Fibroblast of skin of abdomen (primary cell): ENCODE measurements at places on chromosomes 7 and 10.

DNA sequence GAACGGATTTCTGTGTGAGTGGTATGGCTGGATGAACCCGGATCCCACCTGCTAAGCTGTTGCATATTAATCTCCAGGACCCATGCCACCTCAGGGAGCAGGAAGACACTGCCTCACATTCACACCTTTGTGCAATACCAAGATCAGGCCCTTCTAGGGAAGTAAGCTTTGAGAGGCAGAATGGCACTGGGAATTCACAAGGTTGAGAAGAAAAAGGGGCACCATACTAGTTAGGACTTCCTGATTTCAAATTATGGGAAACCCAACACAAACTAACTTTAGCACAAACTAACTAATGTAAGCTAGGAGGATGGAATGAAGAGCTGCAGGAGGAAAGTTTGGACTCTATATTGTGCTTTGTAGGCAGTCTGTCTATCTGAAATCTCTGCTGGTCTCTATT, 71.3 kb downstream of the TBXAS1 start:
- DNase-seq, result no peak

DNA sequence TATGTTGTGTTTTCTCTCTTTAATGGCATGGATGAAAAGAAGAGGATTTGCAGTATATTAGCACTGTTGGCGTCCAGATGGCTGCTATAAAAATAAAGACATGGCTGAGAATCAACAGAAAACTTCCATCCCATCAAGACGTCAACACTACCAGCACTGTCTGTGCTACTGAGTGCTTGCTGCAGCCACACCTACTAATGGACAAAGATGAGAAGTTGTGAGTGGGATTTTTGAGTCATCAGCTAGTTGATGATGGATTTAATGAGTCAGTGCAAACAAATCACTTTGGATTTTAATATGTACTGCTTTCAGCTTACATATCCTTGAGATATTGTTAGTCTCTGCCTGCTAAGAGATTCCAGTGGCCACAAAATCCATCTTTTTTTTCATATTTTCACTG, 631.0 kb upstream of the ANKRD30A start:
- peak; percentile 96 for DNase-seq

DNA sequence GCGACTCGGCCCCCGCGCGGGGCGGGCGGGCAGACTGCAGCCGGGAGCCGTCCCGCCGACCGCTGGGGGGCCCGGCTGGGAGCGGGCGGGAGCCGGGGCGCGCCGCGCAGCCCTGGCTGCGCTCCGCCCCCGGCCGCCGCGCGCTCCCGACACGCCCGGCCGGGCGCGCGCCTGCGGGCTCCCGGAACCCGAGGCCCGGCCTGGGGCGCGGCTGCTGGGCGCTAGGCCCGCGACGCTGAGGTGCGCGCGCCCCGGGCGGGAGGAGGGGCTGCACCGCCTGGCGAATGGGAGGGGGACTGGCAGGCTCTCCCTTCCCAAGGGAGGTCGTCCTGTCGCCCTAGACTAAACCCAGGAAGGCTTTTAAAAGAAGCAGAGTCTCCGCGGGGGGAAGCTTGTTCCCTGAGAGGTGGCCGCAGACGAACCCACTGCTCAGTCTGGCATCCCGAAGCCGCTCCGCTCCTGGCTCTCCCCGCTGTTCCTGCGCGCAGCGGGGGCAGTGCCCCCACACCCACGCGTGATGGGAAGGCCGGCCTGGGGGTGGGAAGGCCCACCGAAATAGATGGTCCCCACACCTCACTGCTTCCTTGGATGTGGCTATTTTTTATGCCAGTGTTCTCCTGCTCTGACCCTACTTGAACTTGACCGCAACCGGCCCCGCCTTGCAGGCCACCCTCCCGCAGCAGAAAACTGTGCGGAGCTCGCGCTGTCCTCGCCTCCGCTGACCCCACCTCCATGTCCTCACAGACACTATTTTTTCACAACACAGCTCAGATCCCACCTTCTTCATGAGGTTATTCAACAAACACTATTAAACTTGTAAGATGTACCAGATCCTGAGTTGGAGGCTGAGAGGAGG, at the start of gene VOPP1:
Gene VOPP1, minus strand, starts transcription at position 125 of the 856 bp plus-strand sequence. CDS start 178 bp downstream, outside the sequence.
- peak; percentile 82 for DNase-seq

DNA sequence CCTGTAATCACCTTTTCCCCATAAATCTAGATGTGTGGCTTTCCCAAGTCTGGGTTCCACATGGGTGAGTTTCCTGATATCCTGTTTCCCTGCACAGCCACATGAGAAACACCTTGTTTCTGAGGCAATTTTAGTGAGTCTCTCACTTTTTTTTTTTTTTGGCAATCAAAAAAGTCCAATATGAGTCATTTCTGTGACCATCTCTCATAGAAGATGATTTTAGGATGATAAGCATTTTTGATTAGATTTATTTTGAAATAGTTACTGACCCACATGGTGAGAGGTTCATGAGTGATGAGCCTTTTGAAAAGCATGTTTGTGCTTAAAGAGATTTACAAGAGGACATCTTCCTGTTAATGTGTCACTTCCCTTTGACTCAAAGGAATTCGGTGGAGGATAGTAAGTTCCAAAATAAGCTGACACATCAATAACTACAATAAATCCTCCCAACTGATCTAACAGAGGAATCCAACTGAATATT, 464.0 kb downstream of the INHBA start:
- peak; percentile 77 for DNase-seq

GRCh38 chr10:117740691-117741222, 198.2 kb downstream of the EMX2 start:
- no peak for DNase-seq

DNA sequence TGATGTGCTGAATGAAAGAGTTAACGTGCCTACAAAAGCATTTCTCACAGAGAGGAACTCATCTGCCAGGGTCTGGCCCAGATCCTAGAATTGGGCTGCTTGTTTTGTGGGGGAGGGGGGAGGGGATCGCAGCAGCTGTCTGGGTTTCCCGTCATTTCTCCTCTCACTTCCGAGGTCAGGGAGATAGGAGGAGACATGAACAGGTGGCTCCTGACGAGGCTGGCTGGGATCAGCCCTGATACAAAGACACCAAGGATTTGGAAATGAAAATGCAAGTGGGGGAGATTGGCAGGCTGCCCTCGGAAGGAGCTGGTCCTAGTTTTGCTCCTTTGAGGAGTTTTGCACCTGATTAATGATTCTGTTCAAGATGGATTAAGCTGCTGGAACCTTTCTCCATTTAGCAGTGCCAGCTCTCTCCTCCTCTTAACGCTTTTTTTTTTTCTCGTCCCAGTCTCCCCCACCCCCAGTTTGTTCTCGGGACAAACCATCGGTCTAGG, 86.8 kb upstream of the KMT2C start:
- peak; percentile 29 for DNase-seq

DNA sequence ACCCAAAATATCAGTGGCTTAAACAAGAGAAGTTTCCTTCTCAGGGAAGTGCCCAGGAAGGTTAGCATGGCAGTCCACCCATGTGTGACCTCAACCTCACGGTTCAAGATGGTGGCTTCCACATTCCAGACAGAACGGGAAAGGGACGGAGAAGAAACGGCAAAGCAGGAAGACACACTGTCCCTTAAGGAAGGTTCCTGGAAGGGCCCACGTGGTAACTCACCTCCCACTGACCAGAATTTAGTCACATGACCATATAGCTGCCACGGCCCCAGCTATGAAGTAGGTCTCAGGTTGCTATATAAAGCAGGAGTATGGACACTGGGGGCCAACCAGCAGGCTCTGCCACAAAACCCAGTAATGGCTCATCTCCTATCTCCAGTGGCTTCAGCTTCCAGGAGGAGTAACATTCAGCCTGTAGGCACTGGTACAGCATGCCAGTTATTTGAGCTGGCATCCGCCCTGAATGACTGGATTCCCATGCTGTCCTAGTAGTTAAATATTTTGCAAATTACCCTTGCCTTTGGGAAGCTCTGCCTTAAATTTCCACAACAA, 278.5 kb upstream of the KLF14 start:
- no peak for DNase-seq

DNA sequence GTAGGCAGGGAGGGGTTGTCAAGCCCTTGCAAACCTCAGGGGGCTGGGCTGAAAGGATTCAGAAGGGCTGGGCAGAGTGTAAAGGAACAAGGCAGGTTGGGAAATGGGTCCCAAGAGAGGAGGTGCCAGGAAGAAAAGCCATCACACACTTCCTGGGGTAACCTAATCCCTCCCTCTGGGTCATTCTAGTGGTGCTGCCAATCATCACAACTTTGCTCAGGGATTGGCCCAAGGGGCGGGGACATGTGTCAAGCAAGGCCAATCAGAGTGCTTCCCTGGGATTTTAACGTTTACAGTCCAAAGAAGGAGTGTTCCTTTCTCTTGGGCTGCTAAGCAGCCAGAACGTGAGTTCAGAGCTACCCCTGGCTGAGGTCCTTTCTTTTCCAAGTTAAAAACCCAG, 57.1 kb upstream of the NPTX2 start:
- no peak for DNase-seq

DNA sequence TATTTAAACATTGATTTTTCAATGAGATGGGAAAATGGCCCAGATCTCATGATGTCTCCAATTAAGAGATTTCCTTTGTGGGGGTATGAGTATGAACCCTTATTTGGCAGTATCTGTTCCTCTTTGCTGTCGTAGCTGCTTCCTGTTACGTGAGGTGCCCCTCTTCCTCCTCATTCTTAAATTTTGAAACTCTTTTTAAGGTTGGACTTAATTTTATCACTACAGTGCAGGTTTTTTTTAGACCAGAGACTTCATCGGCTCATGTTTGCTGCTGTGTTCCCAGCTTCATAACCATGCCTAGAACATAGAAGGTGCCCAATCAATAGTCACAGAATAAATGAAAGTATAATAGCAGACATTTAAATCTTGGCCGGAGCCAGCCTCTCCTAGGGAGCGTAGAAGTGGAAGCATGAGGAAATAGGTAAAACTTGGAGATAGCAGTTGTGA, 2.4 kb downstream of the MIOS start:
- DNase-seq, result no peak

GRCh38 chr7:2893411-2893861, 49.3 kb upstream of the GNA12 start:
- no peak for DNase-seq

- DNase-seq, result no peak
Measured at GRCh38 chr7:36300696-36301350, 88.8 kb upstream of the ANLN start.

DNA sequence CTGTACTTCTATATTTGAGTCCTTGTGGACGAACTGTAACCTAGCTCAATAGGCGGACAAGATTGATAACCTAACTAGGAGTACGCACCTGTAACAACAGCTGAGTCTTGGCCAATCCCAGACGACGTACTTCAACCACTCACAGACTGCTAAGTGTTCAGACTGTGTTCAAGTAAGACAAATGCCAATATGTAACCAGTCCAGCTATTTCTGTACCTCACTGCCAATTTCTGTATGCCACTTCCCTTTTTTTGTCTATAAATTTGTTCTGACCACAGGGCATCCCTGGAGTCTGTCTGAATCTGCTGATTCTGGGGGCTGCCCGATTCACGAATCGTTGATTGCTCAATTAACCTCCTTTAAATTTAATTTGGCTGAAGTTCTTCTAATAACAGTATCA, 32.2 kb downstream of the HACD1 start:
- no peak for DNase-seq

- no peak for DNase-seq
Measured at GRCh38 chr10:63199716-63200115, 66.6 kb downstream of the NRBF2 start.

GRCh38 chr7:19397911-19398310, 252.7 kb upstream of the FERD3L start:
- no peak for DNase-seq

- DNase-seq, result peak; percentile 89
Measured at GRCh38 chr7:25805027-25805687, 346.8 kb upstream of the NFE2L3 start.

GRCh38 chr7:37421861-37422500, 26.7 kb downstream of the ELMO1 start:
- no peak for DNase-seq

- peak; percentile 90 for DNase-seq
Measured at GRCh38 chr7:133853706-133854276, 273.3 kb upstream of the LRGUK start.

- DNase-seq, result peak; percentile 52
Measured at GRCh38 chr7:77657427-77658224, 38.6 kb upstream of the RSBN1L start.

GRCh38 chr10:101373063-101373462, 19.1 kb downstream of the BTRC start:
- DNase-seq, result no peak

DNA sequence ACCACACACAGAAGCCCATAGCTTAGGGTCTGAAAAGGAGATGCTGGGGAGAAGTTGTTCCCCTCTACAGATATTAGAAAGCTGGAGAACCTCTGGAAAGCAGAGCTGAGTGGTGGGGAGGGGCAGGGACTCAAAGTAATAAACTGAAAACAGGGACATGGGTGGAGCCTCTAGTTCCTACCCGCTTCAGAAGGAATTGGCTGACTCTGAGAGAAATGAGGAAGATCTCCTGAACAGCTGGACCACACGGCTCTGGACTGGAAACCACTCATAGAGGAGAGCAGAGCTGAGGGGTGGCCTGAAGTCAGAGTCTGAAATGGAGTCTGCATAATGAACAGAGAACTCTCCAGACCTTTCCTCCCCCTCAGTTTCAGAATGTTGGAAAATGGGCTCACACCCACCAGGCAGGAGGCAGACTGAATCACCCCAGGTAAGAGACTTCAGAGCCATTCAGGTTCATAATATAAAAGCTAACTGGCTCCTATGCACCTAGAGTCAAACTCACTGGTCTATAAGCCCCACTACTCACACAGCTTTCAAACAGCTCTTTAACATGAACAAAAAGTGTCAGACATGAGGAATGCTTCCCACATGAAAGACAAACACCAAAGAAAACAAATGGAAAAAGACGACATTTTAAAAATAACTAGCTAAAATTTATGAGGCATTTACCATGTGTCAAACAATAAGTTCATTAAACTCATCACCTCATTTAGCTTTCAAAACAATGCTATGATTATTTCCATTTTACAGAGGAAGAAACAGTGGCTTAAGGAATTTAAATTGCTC, 68.1 kb downstream of the RNF216 start:
- no peak for DNase-seq

DNA sequence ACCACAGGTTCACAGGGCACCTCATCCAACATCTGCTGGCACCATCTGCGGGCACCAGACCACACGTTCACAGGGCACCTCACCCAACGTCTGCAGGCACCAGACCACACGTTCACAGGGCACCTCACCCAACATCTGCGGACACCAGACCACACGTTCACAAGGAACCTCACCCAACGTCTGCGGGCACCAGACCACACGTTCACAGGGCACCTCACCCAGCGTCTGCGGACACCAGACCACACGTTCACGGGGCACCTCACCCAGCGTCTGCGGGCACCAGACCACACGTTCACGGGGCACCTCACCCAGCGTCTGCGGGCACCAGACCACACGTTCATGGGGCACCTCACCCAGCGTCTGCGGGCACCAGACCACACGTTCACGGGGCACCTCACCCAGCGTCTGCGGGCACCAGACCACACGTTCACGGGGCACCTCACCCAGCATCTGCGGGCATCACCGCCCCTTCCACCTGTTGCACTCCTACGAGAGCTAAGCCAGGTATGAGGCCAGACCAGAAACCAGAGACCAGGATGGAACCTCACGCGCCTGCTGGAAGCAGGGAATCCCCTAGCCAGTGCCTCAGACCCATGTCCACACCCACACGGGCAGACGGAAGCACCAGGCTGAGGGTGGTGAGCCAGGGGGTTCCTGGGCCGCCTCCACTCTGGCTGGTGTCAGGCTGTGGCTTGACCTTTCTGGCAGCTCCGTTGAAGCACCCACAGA, 182.8 kb downstream of the MAD1L1 start:
- DNase-seq, result no peak
